ENCODE measurements at places on chromosomes 2 and 18.

GRCh38 chr2:170525566-170525900 lies 189.6 kb upstream of the SP5 start:
- DNase-seq = no peak

- no peak for DNase-seq
Measured at GRCh38 chr2:222973237-222973636, 78.8 kb upstream of the KCNE4 start.

DNA sequence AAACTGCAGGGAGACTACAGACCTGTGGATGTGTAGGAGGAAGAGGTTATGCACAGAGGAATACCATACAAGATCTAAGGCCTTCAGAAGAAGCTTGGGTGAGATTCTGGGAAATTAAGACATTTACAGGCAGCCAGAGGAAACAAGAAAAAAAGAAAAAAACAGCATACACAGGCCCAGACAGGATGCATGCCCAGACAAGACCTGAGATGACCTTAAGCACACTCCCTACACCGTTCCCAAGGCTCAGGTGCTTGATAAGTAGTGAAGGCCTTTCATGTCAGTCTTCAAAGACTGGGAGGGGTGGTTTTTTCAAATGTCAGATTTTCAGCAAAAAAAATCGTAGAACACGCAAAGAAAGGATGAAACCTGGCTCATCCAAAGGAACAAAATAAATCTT lies 83.0 kb downstream of the CCDC138 start:
- no peak for DNase-seq

- no peak for DNase-seq
Measured at GRCh38 chr2:236678307-236678975, 108.8 kb downstream of the ACKR3 start.

DNA sequence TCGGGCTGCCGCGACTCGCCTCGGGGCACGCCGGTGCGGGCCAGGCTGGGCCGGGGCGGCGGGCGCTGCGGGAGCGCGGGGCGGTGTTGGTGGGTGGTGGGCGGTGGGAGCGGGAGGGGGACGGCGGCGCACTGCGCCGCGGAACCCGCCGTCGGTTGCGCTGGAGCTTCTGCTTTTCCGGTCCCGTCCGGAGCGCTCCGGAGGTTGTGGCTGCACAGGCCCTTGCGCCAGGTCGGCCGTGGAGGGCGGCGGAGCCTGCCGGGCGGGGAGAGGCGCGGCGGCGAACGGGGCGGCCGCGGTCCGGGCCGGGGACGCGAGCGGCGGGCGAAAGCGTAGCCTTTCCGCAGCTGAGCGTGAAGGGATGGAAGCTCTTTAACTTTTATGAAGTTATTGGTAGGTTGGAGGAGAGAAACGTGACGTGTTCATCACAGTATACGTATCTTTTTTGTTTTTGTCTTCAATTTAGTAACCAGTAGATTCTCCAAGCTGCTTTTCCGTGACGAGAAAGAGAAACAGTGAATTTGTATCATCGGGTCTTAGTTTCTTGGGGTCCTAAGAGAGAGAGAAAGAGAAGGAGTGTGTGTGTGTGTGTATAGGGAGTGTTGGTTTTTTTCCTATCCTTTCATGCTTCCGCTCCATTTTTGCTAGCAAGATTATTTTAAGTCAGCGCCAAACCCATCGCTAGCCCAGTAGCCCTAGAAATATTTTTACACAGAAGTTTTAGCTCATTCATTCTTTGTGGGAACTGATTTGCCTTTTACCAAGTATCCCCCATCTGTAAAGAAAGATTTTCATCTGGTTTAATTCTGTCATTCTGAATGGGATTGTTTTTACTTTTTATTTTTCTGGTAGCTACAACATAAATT lies 535 bp downstream of the ATG4B start:
- no peak for DNase-seq

- DNase-seq = no peak
Measured at GRCh38 chr2:43038034-43038695, 188.2 kb downstream of the ZFP36L2 start.

- no peak for DNase-seq
Measured at GRCh38 chr2:237446338-237446665, 32.3 kb upstream of the COL6A3 start.

GRCh38 chr2:43435746-43436145 lies 160.1 kb downstream of the THADA start:
- DNase-seq = no peak

DNA sequence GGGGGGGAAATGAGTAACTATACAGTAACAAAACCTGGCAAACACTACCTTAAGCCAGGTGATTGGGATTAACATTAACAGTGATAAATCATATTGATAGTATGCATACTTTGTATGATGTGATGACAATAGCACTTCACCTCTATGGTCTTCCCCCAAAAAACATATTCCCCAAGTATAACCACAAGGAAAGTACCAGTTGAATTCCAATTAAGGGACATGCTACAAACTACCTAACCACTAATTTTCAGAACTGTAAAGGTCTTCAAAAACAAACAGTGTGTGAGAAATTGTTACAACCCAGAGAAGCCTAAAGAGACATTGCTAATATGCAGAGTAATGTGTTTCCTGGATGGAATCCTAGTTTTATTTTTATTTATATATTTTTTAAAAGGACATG lies 152.4 kb downstream of the ZRANB3 start:
- no peak for DNase-seq

- no peak for DNase-seq
Measured at GRCh38 chr18:21907451-21907850, 166.9 kb downstream of the MIB1 start.

- DNase-seq = no peak
Measured at GRCh38 chr2:234092344-234092743, 41.8 kb downstream of the SPP2 start.

GRCh38 chr2:121363632-121364420 lies 78.8 kb upstream of the TFCP2L1 start:
- DNase-seq = no peak

DNA sequence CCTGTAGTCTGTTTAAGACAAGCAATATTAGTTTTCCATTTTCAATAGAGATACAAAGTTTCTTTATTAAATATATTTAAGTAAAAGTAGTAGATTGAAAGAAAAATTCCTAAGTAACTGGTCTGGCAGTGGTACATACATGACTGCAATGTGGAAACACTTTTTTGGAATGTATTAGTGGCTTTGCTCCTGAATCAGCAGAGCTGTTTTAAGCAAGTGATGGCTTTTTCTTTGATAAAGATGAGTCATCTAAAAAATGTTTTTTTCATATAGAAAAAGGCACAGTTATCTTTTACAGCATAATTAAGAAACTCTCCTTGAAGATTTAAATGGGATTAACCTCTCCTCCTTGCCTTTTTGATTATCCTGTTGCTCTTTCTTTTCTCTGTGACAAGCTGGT lies 34.9 kb downstream of the KDM3A start:
- no peak for DNase-seq

GRCh38 chr2:95273566-95274290 lies 521 bp upstream of the PROM2 start:
- DNase-seq = no peak

DNA sequence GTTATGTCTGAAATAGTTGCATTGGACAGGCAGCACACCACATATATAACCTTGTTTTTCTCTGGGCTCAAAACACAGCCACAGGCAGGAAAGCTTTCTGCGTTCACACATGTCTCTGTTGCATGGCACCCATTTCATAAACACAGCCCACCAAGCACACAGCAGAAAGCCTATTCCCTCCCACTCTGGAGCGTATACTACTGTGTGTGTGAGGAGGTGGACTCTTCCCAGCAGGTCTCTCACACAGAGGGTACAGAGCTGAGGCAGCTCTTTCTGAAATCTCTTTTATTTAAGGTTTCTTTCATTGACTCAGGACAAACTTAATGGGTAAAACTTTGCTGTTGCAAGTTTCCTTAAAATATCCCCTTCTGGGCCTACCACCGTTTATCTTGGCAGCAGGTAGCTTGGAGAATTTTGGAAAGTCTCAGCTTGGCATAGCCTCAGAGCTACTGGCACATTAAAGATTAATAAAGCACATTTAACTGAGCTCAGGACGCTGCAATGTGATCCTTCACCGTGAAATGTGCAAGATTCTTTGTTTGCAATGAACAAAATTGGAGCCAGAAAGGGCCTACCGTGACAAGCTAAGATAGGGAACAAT lies 105.1 kb upstream of the NCKAP5 start:
- DNase-seq = no peak

DNA sequence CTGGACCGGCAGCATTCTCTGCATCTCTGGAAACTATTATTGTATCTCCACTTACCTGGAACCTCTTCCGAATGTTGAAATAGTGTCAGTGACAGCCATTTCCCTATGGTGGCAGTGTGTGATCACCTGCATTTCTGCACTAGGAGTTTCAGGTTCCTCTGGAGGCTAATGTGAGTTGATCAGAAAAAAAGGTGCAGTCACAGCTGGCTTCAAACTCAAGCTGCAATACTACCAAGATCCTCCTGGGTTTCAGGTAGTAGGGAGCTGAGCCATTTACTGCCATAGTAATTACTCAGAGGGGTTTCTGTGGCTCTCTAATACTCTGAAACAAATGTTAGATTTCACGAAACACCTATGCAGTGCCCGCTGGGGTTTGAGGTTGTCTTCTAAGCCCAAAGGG lies 183.5 kb upstream of the OSR1 start:
- DNase-seq = no peak

- no peak for DNase-seq
Measured at GRCh38 chr2:239019183-239019581, 171.3 kb downstream of the TWIST2 start.

DNA sequence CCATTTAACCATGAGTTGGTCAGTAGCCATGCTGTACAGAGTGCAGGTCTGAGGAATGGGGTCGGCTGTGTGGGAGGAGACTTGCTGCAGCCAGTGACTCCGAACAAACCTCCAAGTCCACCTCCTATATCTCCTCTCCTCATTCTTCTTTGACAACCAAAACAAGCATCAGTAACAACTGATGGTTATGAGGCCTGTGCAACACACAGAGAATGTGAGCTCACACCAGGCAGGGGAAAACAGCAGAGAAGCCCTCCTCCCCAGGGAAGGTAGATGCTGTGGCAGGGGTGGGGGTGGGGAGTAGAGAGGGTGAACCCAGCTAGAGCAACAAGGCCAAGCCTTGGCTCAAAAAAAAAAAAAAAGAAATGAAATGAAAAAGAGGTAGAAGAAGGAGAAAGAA lies 12.3 kb upstream of the CNGA3 start:
- DNase-seq = no peak

GRCh38 chr18:77369644-77370043 lies 120.0 kb downstream of the GALR1 start:
- no peak for DNase-seq

- no peak for DNase-seq
Measured at GRCh38 chr18:7813131-7813530, 246.0 kb downstream of the PTPRM start.

- DNase-seq = no peak
Measured at GRCh38 chr2:235366390-235366789, 127.5 kb upstream of the AGAP1 start.

DNA sequence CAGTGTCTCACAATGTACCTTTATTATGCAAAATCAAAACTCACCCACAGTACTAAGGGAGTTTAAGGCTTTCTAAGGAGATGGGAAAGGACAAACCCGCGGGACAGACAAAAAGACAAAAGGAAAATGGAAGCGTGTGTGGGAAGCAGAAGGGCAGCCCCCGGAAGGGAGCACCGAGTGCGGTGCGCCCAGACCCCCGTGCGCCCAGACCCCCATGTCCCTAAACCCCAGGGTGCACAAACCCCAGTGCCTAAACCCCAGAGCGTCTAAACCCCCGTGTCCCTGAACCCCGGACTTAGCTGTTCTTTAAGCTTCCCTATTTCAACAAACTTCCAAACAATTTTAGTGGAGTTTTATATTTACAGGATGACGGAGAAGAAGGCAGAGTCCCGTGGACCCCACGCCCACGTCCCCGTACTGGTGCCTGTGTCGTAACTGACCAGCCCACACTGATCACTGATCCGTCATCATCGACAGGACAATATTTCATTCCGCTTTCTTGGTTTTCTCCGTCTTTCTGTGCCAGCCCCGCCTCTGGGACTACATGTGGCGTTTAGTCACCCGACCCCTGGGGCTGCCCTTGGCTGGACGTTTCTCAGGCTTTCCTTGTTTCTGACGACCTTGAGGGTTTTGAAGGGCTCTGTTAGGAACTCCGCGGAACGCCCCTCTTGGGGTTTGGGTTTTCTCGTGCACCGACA lies 76.9 kb downstream of the RTP5 start:
- DNase-seq = no peak

GRCh38 chr2:20723543-20723942 lies 56.6 kb downstream of the GDF7 start:
- DNase-seq = no peak

- DNase-seq = no peak
Measured at GRCh38 chr2:155273323-155273722, 574.8 kb downstream of the KCNJ3 start.

DNA sequence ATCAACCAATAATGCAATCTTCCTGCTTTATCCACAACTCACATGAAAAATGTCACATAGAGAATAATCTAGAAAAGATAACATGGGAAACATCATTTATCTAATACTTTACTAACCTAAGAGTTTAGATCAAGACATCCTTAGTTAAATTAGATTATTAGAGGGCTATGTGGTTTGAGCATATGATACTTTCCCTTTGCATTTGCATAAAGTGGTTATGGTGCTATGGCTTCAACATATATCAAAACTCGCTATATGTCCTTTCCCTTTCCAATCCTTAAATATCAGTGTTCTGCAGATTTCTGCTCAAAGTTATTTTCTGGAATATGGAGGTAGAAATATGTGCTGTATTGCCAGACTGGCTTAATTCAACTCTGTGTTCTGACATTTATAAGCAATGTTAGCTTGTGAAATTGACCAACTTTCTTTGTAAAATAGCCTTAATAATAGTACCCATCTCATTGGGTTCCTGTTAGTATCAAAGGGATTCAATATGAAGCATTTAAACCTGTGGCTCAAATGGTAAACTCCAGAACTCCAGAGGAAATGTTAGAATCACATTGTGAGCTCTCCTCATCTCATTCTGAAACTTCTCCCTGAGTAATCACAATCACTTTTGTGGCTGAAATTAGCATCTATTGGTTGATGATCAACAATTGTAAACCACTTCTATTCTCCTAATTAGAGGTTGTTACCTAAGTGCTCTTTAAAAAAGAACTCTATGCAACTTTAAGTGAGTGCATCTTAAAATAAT lies 1089.9 kb upstream of the SLC39A10 start:
- DNase-seq = no peak

DNA sequence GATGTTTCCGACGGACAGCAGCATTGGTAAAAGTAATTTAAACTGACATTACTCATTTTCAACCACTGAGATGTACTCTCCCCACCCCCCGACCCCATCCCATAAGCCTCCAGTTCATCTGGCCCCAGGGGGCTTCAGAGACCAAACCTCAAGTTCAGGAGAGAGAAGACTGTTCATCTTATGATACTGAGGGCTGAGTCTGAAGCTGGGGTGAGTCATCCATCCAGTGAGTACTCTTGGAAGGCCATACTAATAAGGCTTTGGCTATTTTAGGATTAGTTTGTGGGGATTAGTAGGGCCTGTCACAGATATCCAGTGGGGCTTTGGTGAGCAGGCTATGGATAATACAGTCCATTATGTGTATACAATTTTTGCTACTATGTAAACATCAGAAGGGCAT lies 125.3 kb upstream of the APCDD1 start:
- DNase-seq = no peak

GRCh38 chr18:77708826-77709506 lies 459.3 kb downstream of the GALR1 start:
- DNase-seq = no peak
